ENCODE measurements at places on chromosomes 16 and 17.

- DNase-seq, result no peak
Observed at GRCh38 chr16:82829301-82829700, 202.5 kb downstream of the CDH13 start.

GRCh38 chr17:50697062-50697461, 10.7 kb downstream of the ANKRD40 start:
- DNase-seq, result peak; percentile 33

DNA sequence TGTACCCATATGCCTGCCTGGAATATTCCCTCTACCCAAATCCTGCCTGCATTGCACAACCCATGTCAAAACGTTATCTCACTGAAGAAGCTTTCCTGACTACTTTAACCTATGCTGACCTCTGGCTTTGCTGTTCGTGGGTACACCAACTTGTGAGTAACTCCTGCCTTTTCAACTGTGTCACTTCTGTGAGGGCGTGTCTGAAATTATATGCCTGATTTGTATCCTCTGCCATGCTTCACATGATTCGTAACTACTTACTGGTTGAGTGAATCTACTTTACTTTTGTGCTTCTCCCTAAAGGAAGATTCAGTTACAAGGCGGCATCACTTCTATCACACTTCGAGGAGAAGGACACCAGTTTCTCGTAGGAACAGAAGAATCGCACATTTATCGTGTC, 33.3 kb upstream of the USP43 start:
- DNase-seq, result no peak

DNA sequence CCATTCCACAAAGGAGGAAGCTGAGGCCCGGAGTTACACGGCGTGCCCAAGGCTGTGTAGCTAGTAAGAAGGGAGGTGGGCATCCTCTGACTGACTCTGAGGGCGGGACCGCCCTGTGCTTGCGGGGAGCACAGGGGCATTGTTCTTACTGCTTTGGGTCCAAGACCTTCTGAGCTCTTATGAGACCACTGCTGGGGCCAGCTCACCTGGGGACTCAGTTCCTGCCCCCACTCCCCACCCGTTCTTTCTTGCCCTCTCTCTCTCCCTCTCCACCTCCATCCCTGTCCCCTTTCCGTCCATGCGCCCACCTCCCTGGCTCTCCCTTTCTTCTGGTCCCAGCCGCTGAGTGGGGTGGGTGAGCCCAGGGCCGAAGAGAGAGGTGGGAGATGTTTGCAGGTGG, 19.6 kb downstream of the CCR7 start:
- peak; percentile 23 for DNase-seq

- no peak for DNase-seq
Observed at GRCh38 chr16:62240722-62241121, 204.5 kb upstream of the CDH8 start.

- DNase-seq, result no peak
Observed at GRCh38 chr17:33258296-33258695, 34.8 kb downstream of the ASIC2 start.

GRCh38 chr17:79576333-79576732, 34.5 kb downstream of the RBFOX3 start:
- no peak for DNase-seq

DNA sequence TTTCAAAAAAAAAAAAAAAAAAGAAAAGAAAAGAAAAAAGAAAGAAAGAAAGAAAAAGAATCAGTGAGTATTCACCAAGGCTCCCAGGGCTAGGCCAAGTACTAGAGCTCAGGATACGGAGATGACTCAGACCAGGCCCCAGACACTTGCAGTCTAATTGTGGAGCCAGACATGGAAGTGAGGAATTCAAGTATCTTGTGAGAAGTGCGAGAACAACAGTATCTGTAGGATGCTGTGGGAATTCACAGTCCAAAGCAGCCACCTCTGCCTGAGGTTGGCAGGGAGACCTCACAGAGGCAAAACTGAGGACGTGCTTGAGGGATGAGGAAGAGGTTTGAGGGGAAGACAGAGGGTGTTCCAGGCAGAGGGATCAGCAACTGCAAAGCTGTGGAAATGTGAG, 14.0 kb upstream of the ALDOA start:
- no peak for DNase-seq

- DNase-seq, result no peak
Observed at GRCh38 chr17:52158450-52159042, at the start of gene CA10. Gene CA10, minus strand, starts transcription at chr17:52158714.

- no peak for DNase-seq
Observed at GRCh38 chr17:63646488-63646806, 24.2 kb downstream of the MAP3K3 start.

GRCh38 chr17:79393358-79394052, 217.3 kb downstream of the RBFOX3 start:
- peak; percentile 89 for DNase-seq

- DNase-seq, result no peak
Observed at GRCh38 chr16:11799509-11800381, 2.7 kb upstream of the ZC3H7A start.

DNA sequence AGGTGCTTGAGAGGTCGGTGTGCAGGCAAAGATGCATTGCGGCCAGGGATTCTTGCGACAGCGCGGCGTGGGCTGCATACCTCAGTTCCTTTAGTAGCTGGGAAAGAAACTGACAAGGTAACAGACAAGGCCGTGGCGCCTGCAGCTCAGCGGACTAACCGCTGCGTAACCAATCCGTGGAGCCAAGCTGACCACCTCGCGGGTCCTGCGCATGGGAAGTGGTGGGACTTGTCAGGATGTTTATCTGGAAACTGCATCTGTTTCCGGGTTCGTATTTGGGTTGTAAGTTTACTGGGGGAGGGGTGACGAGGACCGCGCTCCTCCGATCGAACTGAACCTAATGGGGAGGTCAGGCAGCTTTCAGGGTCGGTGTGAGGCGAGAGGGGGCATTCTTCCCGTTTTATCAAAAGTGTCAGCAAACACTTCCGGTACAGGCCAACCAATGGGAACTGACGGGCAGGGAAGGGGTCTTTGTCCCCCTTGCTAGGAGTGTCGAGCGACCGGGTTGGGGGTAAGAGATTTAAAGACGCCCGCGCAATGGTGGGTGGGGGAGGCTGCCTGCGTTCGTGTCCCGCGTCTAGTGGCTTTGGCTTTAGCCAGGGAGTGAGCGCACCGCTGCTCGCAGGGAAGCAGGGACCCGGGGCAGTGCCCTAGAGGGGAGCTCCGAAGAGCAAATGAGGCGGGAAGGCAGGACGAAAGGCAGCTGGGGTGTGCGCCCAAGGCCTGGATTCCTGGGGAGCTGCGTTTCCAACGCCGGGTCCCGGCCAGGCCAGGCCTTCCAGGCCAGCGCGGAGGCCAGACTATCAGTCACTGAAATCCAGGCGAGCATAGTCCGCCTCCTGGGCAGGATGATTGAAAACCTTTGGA, 7.0 kb downstream of the IRX6 start:
- no peak for DNase-seq

DNA sequence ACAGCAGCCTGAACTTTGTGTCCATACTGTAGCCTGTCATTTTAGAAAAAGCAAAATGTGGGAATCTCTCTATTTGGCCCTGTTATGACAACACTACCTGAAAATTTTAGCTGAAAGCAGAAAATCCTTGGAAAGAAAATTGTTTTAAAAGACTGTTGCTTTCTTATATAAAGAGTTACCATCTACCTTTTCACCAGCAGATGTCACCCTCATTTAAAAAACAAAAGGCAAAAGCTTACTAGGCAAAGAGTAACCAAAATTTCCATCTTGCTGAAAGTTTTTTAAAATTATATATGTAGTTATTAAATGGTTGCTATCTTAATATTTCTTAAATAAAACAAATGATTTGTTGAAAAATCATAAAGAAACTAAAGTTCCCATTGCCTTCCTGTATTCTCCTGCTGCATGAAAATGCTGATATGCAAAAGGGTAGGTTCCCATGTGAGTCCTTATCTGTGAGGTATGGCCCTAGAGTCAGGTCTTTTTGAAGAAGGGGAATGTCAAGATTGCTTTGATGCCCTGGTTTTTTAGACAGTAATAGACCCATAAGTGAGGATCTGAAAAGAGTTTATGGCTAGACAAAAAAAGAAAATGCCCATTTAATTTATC, 61.0 kb downstream of the TNRC6C start:
- DNase-seq, result no peak

DNA sequence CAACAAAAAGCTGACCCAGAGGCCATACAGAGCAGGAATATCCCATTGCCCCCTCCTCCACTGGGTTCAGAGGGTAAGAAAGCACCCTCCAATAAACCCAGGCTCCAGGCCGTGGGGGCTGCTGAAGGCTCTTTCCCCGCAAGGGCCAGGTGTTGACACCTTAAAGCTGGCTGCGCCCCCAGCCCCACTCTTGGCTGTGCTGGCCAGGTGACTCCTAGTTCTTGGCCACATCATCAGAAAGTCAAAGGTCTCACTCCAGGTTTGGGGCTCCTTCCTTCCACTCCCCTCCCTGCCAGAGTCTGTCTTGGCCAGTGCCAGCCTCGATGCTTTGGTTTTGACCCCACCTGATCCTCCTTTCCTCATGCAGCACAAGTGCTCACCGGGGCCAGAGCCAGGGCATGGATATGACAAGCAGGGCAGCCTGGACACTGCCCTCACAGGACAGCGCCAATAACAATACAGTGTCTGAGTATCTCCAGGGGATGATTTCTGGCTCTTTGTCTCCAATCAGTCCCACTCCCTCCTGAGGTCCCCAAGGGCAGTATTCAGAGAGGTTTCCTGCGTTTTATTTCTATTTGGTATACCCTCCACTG, 8.2 kb downstream of the SLC46A1 start:
- DNase-seq, result no peak

DNA sequence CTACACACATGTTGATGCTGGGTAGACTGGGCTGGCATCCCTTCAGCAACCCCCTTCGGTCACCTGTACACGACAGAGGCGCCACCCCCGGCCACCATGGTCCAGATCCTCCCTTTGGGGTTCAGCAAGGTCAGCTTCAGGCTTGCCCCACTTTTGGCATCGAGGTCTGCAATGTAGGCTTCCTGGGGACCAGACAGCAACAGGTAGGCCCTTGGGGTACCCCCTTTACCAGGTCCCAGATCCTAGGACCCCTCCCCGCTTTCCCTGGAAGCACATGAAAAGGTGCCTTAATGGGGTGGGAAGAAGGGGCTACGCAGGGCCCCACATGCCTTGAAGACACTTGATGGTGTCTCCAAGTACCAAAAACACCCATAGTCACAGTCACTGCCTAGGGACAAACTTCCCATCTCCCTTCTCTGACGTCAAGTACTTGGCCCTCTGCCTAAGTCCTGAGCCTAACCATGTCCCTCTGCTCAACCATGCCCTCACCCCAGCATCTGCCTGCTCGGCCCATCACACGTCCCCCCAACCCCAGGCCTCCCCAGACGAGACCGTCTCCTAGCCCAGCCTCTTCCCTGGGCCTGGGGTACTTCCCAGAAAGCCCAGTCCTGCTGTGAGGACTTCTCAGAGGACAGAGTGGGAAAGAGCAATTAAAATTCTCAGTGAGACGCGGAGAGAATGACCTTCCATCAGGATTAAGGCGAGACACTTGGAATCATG, 12.1 kb downstream of the ACLY start:
- DNase-seq, result no peak

GRCh38 chr17:9406046-9406606, 169.5 kb downstream of the STX8 start:
- DNase-seq, result no peak

DNA sequence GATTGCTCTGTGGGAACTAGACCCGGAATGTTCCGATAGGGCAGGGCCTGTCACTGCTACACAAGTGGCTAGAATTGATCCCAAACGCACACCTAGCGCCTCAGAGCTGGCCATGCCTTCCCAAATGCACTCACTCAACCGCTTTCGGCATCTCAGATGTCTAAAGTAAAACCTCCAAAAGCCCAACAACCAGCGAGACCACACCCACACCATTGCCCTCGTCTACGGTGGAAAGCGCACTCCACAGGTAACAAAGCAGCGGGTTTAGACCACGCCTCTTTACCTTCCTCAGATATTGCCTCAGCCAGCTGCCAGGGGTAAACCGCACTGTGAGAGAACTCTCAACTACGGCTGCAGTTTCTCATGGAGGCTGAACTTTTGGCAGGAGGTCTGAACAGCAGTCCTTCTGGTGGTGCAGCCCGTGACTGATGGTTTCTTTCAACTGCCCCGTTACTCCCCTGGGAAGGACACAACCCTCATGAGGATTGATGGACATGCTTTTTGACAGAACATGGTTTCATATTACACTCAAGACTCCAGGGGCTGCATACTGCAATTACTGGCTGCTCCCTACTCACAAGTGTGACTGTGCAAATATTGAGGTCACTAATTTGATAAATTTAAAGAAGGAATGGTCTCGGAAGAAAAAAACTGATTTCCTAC, 34.5 kb downstream of the USP7 start:
- no peak for DNase-seq

- DNase-seq, result no peak
Observed at GRCh38 chr17:40914075-40914855, 23.2 kb downstream of the KRT23 start.

- DNase-seq, result no peak
Observed at GRCh38 chr17:58231641-58232040, 6.7 kb upstream of the LPO start.

DNA sequence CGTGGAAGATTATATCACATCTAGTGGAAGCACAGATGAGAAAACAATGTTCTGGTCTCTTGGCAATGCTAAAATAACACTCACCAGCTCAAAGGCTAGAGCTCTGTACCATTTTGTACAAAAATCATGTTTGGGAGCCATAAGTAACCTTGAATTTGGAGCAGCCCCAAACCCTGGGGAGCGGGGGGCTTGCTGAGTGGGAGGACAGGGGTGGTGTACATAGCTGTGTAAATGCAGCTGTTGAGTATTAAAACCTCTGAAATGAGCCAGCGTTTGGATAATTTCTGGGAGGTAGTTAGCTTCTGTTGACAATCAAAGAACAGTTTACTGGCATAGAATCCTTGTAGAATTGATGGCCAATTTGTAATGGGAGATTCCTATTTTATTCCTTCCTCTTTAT, 4.3 kb downstream of the MYH8 start:
- no peak for DNase-seq

DNA sequence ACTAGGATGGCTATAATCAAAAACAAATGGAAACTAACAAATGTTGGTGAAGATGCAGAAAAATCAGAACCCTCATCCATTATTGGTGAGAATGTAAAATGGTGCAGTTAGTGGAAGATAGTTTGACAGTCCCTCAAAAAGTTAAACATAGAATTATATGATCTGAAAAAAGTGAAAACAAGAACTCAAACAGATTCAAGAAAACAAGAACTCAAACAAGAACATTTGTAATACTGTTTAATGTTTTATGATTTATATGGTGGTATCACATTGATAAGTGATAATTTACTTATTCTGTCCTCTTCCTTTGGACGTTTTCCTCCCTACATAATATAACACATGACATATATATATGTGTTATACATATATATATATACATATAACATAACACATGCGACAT, 12.0 kb downstream of the USP31 start:
- DNase-seq, result no peak

DNA sequence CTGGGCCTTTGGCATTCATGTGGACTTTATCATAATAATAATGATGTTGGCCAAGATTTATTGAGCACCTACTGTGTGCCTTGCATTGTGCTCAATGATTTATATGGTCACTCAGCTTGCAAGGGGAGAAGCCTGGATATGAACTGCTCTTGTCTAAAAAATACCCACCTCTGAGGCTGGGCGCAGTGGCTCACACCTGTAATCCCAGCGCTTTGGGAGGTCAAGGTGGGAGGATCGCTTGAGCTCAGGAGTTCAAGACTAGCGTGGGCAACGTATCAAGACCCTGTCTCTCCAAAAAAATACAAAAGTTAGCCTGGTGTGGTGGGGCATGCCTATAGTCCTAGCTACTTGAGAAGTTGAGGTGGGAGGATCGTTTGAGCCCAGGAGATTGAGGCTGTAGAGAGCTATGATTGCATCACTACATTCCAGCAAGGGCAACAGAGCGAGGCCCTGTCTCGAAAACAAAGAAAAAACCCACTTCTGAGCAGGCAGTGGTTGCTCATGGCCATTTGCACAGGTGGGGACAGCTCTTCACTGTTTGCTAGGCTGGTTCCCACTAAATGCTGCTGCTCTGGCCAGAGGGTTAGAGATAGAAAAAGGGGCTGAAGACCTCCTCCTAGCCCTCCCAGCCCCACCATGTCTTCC, 4.3 kb upstream of the ADGRG1 start:
- DNase-seq, result no peak
